ENCODE measurements at places on chromosomes 2 and 18.

DNA sequence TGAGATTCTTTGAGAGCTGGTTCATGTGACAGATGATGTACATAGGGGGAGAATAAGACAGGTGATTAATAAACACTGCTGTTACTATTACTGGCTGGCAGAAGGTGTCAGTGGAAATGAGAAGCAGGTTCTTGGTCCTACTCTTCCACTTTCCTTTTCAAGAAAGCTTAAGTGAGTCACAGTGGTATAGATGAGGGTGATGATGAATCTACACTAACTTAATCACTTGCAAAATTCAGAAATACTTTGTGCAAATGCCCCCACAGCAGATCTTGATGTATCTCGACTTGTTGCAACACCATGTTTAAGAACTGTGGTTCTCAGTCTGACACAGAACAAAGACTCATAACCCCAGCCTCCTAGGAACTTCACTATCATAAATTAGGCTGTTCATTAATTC lies 35.9 kb upstream of the MGAT5 start:
- H3K27me3 ChIP-seq: no peaks in the 10 kb centered on the region
- peak; percentile 61 for DNase-seq
- no peaks in the 10 kb centered on the region for H3K36me3 ChIP-seq
- peak overlapping the region; percentile 16 for H3K4me3 ChIP-seq
- H3K27ac ChIP-seq: peak overlapping the region; percentile 91
- peaks cover 53% of the 10 kb centered on the region for H3K4me1 ChIP-seq

GRCh38 chr2:182543741-182544525 lies 117.1 kb upstream of the PDE1A start:
- no peaks in the 10 kb centered on the region for H3K4me1 ChIP-seq
- DNase-seq: no peak
- no peak overlapping the region for H3K4me3 ChIP-seq
- peaks cover 2% of the 10 kb centered on the region for H3K27me3 ChIP-seq
- no peaks in the 10 kb centered on the region for H3K36me3 ChIP-seq

GRCh38 chr2:42867093-42868065 lies 75.0 kb upstream of the HAAO start:
- DNase-seq: no peak
- H3K27me3 ChIP-seq: no peaks in the 10 kb centered on the region
- H3K4me3 ChIP-seq: no peak overlapping the region
- H3K4me1 ChIP-seq: no peaks in the 10 kb centered on the region
- H3K27ac ChIP-seq: no peak overlapping the region

- H3K4me3 ChIP-seq: peak overlapping the region; percentile 47
- H3K27me3 ChIP-seq: no peaks in the 10 kb centered on the region
- H3K36me3 ChIP-seq: no peaks in the 10 kb centered on the region
Observed at GRCh38 chr2:61793389-61793836, 60.4 kb downstream of the FAM161A start.

DNA sequence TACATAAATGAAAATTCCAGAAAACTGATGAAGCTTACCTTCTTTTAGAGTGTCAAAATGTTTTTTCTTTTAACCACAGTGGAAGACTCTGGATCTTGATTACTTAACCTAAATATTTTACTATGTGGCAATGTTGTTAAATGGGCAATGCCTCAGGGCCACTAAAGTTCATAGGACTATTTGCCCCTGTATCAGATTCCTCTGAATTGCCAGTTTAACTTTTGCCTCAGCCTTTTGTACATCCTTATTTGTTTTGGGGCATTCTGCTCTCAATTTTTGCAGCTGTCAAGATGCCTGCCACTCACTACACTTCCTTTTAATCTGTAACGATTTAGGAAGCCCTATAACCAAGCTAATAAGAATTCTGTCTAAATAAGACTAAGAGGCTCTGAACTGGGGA lies 31.7 kb upstream of the SERTAD2 start:
- peaks cover 18% of the 10 kb centered on the region for H3K4me1 ChIP-seq
- no peaks in the 10 kb centered on the region for H3K27me3 ChIP-seq
- no peak overlapping the region for H3K27ac ChIP-seq
- no peak for DNase-seq

GRCh38 chr2:28406276-28407096 lies 13.8 kb downstream of the FOSL2 start:
- peaks cover 86% of the 10 kb centered on the region for H3K36me3 ChIP-seq
- peaks cover 74% of the 10 kb centered on the region for H3K4me1 ChIP-seq
- H3K27me3 ChIP-seq: no peaks in the 10 kb centered on the region
- no peak overlapping the region for H3K4me3 ChIP-seq

GRCh38 chr2:235766278-235766677 lies 272.4 kb downstream of the AGAP1 start:
- H3K27me3 ChIP-seq: peaks cover 7% of the 10 kb centered on the region
- H3K27ac ChIP-seq: no peak overlapping the region
- DNase-seq: peak; percentile 65
- peaks cover 2% of the 10 kb centered on the region for H3K4me1 ChIP-seq
- no peak overlapping the region for H3K4me3 ChIP-seq

DNA sequence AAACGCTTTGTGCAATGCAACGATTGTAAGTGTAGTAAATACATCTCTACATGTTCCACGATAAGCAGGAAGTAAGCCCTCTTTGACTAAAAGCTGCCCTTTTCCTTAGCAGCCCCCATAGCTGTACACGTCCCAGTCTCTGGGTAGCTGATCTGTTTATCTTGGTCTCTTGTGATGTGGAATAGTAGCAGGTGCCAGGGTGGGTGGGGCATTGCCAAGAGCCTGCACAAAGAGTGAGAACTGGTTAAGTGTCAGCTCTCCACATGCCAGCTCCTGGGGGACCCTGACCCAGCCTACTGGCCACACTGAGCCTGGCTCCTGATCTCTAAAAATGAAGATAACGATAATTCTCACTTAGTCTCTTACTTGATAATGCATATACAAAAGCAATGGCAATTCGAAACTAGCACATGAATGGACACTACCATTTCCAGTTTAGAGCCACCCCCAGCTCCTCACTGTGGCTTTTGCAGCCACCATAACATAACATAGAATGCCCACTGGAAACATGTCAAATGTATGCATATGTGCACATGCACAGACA lies 92.3 kb downstream of the MYT1L start:
- H3K36me3 ChIP-seq: no peaks in the 10 kb centered on the region
- no peak for DNase-seq
- no peaks in the 10 kb centered on the region for H3K4me1 ChIP-seq
- H3K4me3 ChIP-seq: no peak overlapping the region

DNA sequence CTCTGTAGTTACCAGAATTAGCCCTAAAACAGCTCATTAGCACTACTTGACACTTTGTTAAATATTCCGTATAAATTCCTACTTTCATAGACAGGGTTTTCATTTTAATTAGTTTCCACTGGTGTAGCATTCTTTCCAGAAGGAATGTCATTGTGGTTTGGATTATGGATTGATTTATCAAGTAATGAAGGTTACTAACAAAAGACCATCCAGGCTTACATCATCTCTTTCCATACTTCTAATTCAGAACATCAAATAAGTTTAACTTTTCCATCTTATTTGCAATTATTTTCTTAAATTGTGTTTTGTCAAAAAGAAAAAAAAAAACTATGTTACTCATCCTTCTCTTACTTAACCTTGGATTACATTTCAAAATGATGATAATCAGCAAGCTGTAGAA lies 231.8 kb upstream of the SPOPL start:
- peaks cover 5% of the 10 kb centered on the region for H3K4me1 ChIP-seq
- DNase-seq: no peak
- no peaks in the 10 kb centered on the region for H3K36me3 ChIP-seq
- H3K27ac ChIP-seq: no peak overlapping the region
- no peak overlapping the region for H3K4me3 ChIP-seq

- H3K36me3 ChIP-seq: no peaks in the 10 kb centered on the region
- no peaks in the 10 kb centered on the region for H3K4me1 ChIP-seq
- DNase-seq: no peak
- no peaks in the 10 kb centered on the region for H3K27me3 ChIP-seq
- H3K27ac ChIP-seq: no peak overlapping the region
- no peak overlapping the region for H3K4me3 ChIP-seq
Observed at GRCh38 chr18:11121443-11121849, 27.9 kb downstream of the PIEZO2 start.

- H3K4me1 ChIP-seq: peaks cover 54% of the 10 kb centered on the region
- H3K27me3 ChIP-seq: no peaks in the 10 kb centered on the region
- H3K27ac ChIP-seq: no peak overlapping the region
- no peak for DNase-seq
- no peak overlapping the region for H3K4me3 ChIP-seq
Observed at GRCh38 chr2:197927994-197928393, 123.6 kb downstream of the PLCL1 start.
